ENCODE measurements at places on chromosomes 1 and 21.
A peak's percentile ranks its signal among the peaks of the same experiment; 100 is the strongest.

DNA sequence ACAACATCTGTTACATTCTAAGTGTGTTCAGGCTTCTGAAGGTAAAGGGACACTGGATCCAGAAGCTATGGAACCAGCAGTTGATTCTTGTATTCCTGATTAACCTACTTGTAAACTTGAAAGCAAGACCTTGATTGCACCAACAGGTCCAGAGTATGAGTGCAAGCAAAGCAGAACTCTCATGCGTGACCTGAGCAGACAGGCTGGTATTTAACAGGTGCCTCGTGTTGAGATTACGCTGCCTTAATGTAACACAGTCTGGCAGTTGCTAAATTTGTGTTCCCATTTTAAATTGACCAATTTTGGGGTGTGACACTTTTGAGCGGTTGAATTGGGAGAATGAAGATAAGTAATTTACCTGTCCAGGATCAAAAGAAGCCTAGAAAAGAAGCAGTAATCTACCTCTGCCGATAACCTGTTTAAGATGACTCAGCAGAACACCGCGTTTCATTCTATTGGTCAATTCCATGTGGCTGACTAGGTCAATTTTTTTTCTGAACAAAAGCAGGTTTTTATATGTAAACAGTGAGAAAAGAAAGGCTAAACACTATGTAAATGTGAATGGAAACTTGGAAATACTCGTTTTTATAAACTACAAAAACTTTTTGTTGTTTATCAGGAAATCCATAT lies 147.6 kb downstream of the DYRK1A start:
- DNase-seq: no peak

DNA sequence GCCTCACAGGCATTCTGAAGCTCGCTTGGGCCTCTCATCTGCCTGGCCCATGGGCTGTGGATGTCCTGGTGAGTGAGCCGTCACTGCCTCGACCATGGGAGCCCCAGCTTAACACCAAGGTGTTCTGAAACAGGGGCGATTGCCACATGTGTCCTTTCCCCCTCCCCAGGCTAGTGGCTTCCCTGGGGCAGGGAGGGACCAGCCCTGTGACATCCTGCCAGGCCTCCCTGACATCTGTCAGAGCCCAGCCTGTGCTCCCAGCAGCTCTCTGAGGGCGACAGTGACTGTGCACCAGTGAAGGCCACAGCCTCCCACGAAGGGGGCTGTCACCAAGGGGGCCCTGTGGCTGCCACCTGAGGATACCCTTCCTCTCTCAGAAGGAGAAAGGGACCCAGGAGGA lies 35.9 kb upstream of the CCDC27 start:
- DNase-seq: no peak

DNA sequence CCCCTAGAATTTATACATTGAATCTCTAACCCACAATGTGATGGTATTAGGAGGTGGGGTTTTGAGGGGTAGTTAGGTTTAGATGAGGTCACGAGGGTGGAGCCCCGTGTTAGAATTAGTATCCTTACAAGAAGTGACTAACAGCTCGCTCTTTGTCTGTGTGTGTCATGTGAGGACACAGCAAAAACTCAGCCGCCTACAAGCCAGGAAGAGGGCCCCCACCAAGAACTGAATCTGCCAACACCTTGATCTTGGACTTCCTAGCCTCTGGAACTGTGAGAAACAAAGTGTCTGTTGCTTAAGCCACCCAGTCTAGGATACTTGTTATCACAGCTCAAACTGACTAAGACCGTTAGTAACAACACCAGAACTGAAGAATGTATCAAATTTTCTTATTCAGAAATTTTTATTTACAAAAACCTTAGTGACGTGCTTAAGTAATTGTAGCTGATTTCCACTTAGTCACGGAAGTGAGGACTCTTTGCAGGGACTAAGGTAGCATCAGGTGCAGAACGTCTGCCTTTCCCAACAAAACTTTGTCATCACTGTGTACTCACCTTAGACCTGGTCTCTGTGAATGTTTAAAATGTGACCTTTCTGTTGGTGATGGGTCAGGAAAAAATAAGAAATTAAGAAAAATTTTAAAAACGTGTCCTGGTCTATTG lies 24.5 kb upstream of the LRRC8C start:
- no peak for DNase-seq

DNA sequence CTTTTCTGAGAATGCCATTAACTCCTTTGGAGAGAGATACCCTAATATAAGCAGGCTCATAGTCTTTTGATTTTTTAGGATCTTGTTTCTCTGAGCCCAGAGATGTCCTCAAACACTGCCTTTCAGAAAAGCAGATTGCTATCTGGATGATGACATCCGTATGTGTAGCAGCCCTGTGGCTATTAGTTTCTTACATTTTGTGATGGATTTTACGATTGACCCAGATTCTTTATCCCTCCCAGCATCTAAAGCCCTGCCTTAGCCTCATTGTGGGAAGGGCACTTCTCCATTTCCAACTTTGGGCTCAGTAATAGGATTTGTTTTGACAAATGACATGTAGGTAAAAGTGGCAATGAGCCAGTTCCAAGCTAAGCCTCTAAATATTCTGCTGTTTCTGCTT lies 300.3 kb downstream of the TTLL7 start:
- DNase-seq: no peak

DNA sequence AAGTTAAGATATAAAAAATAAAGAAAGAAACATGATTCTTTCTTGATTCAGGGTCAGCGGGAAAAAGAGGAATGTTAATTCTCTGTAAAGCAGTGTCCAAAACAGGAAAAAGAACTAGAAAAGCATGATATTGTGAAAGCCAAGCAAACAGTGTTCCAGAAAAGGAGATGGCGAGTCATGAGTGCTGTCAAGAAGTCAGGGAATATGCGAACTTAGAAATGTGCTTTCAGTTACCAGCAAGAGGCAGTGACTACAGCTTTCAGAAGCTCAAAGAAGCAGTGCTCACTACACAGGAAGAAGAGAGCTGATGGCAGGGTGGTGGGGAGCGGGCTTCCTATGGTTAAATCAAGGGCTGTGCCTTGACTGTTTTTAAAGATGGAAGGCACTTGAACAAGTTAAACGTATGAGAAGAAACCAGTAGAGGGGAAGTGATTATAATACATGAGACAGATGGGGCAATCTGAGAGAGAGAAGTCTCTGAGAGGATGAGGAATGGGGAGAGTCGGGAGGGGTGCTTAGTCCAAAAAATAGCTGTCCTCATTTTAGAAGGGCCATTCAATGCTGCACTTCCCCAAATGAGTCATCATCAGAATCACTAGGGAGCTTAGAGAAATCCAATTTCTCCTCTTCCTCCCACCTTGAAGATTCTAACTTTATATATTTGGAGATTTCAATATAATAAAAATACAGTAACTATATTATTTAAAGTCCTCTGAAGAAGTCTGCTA lies 90.4 kb downstream of the KCNK1 start:
- no peak for DNase-seq

GRCh38 chr1:111906816-111907215 lies 82.7 kb downstream of the KCND3 start:
- no peak for DNase-seq

GRCh38 chr1:243562473-243562872 lies 287.6 kb downstream of the AKT3 start:
- DNase-seq: no peak

GRCh38 chr1:30444401-30444800 lies 279.0 kb downstream of the MATN1 start:
- no peak for DNase-seq

DNA sequence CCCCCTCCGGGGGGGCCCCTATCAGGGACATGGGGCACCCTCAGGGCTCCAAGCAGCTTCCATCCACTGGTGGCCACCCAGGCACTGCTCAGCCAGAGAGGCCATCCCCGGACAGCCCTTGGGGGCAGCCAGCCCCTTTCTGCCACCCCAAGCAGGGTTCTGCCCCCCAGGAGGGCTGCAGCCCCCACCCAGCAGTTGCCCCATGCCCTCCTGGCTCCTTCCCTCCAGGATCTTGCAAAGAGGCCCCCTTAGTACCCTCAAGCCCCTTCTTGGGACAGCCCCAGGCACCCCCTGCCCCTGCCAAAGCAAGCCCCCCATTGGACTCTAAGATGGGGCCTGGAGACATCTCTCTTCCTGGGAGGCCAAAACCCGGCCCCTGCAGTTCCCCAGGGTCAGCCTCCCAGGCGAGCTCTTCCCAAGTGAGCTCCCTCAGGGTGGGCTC lies 34.9 kb downstream of the TRIM11 start:
- DNase-seq: no peak

GRCh38 chr1:36966242-36966641 lies 68.1 kb downstream of the GRIK3 start:
- DNase-seq: no peak

GRCh38 chr1:160675641-160676410 lies 29.0 kb upstream of the SLAMF1 start:
- DNase-seq: peak; percentile 39

DNA sequence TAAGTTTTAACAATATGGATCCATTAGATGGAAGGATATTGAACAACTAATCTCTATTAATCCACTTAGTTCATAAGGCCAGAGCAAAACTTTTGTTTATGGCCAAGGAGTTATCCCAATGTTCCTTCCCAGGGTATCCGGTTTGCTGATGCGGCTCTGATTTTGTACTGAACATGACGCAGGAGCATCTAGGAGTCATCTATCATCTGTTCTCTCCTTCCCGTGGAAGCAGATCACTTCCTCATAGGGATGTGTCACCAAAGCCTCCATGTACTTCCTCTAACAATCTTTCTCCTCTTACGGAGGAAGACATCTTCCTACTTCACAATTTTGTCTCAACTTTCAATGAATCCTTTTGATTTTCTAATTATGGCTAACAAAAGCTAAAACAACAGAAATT lies 206.6 kb downstream of the APP start:
- DNase-seq: no peak

DNA sequence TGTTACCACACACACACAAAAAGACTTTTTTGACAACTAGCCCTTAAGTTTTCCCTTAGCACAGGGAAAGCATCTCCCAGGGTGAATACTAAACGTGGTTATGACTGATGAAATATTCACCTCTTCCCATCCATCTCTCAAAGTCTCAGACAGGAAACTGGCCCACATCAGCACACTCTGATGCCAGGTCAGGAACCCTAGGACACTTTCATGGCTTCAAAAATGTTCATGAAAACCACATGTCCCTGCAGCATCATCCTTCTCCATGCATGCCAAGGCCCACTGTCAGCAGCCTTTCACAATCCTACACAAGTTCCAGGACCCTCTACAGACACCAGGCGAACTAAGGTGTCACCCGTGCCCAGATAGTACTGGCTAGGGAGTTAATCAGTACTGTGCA lies 68.7 kb downstream of the DNTTIP2 start:
- no peak for DNase-seq

DNA sequence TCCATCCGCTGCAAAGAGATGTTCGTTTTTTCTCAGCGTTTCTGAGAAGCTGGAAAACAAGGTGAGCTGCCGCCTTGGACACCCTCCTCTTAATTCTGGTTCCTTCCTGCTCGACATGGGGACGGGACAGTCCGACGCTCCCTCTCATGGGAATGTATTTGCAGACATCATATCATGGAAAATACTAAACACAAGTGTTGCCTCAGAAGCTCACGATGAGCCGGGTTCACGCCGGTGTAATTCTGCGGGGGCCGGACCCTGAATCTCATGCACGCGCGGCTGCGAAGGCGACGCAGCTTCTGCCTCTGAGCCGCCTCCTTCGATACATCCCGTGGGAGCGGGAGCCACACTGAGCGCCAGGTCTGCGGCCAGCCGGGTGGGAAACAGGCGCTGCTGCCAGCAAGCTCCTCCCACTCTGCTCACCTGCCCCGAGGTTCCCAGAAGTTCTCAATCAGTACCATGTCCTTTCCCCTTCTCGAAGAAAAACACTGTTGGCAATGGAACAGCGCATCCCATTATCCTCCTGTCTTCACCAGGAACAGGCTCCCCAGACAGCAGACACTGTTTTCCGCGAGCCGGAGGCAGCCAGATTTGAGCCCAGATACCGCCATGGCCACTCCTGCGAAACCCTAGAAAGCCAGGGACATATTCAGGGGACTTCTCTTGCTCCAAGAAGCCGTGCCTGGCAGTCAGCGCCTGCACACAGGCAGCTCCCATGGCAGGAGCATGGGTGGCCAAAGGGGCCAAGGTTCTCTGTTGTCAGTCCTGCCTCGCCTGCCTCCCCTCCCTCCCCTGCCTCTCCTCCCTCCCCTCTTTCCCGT lies 98.0 kb downstream of the WDR4 start:
- no peak for DNase-seq

DNA sequence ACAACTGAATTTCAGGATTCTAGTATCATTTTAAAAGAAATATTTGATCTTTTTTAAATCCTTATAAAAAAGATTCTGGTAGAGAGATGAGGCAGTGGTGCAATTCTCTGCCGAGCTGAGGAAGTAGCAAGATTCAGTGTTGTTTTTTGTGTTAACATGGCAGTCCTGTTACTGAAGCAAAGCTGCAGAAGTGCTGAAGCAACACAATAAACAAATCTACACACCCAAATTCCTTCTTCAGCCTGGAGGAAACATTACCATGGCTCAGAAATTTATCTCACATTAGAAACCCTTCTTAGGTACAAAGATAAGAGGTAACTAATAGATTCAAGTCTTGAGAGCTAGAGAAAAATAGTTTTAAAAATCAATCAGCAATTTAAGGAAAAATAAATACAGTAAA lies 216.0 kb downstream of the DENND1B start:
- DNase-seq: no peak

DNA sequence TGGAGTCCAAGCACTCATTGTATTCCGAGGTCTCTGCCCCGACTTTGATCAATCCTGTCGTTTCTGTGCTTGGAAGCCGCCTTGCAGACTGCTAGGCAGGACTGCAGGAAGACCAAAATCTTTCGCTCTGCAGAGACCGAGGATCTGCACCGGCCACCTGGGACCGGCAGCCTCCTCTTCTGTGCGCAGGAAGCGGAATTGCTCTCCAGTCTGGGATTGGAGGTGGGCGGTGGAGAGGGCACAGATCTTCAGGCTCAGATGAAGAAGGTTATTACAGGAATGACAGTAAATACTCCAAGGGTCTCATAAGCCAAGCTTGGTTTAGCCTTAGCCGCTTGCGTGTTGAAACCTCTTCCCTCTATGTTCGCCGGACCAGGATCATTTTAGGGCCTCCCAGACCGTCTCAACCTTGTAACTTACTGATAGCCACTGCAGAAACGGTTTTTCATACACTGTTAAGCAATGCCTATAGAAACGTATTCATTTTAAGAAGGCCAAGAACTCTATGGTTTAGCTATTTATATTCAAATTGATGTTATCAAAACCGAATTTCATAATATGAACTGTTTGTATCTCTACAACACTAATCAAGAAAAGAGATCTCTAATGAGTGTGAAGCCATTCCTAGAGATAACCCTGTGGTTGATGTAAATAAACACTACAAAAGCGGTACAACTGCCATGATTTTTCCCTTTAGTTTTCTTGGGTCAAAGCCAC lies 1.1 kb downstream of the MIA3 start:
- no peak for DNase-seq

GRCh38 chr1:218741852-218742251 lies 396.7 kb downstream of the TGFB2 start:
- DNase-seq: no peak

GRCh38 chr21:27423906-27424595 lies 457.2 kb upstream of the ADAMTS5 start:
- no peak for DNase-seq

- DNase-seq: no peak
Observed at GRCh38 chr21:42146821-42147220, 72.1 kb upstream of the ABCG1 start.

GRCh38 chr1:236914375-236914774 lies 89.9 kb downstream of the MT1HL1 start:
- no peak for DNase-seq
